Left ventricle myocardium inferior (tissue), 1 donor: ENCODE measurements at places on chromosomes 6 and 20. TPM values are rescaled to one million over a fixed set of nuclear protein-coding genes. Genes with fewer than 3 reads are reported as not detected.
A peak's percentile ranks its signal among the peaks of the same experiment; 100 is the strongest.

DNA sequence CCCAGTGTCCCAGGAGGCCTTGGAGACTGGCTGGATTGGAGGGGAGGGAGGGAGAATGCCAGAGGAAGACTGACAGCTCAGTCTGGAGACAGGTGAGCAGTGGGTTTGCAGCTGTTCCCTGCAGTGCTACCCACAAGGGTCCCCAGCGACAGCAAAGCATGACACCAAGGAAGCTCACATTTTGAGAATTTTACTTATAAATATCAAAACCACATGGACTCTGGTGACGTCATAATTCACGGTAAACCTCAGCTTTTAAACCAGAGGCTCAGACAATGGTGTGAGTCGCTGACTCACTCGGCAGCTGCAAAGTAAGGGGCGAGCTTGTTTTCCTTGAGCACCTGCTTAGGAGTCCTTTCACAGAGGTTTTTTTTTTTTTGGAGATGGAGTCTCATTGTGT is 65.2 kb downstream of the THBS2 start:
- H3K27me3 ChIP-seq, result peaks cover 6% of the 10 kb centered on the region
- no peak overlapping the region for H3K27ac ChIP-seq
- H3K4me1 ChIP-seq, result peaks cover 7% of the 10 kb centered on the region
- no peaks in the 10 kb centered on the region for H3K36me3 ChIP-seq
- H3K4me3 ChIP-seq, result no peak overlapping the region

DNA sequence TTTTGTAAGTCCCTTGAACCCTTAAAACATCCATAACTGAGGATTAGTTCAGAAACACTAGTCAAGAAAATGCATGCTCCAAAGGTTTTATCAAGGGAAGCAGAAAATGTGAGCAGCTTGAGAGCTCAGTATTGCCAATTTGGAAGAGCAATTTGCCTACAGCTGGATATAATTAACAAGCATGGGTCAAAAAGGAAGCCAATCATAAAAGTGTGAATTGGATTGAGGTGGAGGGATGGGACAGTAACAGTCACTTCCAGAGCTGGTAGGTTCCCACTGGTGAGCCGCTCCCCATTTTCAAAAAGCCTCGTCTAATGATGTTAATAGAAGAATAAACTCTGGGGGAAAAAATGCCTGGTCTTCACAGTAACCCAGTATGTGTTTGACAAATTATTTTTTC is 5.0 kb upstream of the PTPRK start:
- no peaks in the 10 kb centered on the region for H3K36me3 ChIP-seq
- no peak for DNase-seq
- peaks cover 15% of the 10 kb centered on the region for H3K4me1 ChIP-seq
- no peak overlapping the region for H3K27ac ChIP-seq
- H3K4me3 ChIP-seq, result no peak overlapping the region

DNA sequence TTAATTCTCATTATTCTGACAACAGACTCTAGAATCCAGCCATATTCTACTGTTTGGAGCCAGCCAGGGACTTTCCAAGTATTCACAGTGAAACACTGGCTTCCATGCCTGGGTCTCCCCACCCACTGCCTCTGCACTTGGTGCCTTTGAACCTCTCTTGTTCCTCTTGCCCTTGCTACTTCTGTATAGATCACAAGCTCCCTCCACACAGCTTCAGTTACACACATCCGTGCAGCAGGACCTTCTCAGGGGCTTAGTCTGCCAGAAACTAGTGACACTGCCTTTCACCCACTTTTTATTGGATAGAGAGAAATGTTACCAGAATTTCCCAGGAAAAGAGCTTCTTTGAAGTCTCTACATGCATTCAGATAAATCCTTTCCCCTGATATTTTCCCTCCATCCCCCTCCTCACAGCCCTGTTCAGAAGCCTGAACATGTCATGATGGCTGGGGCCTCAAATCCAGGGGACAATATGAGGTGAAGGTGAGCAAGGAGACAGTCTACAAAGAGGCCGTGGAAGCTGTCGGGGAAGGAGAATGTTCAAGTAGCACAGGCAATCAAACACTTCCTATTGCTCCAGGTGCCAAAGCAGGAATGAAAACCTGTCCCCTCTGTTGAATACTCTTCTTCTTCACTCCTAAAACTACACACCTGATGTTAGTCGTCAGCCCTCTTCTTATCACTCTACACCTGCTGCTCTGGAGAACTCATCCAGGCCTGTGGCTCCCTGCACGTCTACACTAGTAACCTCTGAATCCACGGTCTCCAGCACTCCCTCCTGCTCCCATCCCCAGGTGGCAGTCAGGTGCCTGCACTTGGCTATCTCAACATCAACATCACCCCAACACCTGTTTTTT is 20.2 kb upstream of the HLA-DOA start:
- peak overlapping the region; percentile 68 for H3K27ac ChIP-seq
- no peak for DNase-seq
- H3K27me3 ChIP-seq, result peaks cover 4% of the 10 kb centered on the region
- no peak overlapping the region for H3K4me3 ChIP-seq

DNA sequence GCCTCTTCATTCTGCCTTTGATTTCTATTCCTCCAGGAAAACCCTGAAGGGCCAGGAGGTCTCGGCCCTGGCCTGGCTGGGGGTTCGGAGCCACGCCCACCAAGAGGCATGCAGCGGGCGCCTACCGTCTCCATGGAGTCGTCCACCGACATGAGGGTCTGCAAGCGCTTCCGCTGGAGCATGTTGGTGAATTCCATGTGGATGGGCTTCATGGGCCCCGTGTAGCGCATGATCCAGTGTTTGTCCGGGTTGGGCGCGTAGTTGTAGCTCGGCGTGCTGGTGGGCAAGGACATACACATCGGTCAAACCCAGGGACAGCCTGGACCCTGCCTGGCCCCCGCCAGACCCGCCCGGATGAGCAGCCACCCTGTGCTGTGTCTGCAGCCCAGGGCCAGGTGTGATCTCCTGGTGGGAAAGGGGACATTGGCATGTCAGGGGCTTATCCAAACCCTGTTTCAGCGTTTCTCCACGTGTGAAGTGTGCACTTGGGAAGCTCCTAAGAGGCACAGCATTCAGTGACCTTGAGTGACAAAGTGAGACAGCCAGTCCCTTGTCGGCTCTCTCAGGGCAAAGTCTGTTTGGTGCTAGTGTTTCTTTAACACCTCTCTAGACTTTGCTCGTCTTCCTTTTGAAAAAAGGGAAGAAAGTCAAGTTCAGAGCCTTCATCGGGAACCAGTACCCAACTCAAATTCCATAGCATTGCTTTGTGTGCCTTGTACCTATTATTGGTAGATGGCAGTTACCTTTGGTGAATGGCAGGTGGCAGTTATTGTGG is 100.8 kb downstream of the SULF2 start:
- no peak overlapping the region for H3K4me3 ChIP-seq
- H3K27me3 ChIP-seq, result no peaks in the 10 kb centered on the region
- DNase-seq, result no peak
- H3K27ac ChIP-seq, result no peak overlapping the region
- H3K36me3 ChIP-seq, result peaks cover 10% of the 10 kb centered on the region

DNA sequence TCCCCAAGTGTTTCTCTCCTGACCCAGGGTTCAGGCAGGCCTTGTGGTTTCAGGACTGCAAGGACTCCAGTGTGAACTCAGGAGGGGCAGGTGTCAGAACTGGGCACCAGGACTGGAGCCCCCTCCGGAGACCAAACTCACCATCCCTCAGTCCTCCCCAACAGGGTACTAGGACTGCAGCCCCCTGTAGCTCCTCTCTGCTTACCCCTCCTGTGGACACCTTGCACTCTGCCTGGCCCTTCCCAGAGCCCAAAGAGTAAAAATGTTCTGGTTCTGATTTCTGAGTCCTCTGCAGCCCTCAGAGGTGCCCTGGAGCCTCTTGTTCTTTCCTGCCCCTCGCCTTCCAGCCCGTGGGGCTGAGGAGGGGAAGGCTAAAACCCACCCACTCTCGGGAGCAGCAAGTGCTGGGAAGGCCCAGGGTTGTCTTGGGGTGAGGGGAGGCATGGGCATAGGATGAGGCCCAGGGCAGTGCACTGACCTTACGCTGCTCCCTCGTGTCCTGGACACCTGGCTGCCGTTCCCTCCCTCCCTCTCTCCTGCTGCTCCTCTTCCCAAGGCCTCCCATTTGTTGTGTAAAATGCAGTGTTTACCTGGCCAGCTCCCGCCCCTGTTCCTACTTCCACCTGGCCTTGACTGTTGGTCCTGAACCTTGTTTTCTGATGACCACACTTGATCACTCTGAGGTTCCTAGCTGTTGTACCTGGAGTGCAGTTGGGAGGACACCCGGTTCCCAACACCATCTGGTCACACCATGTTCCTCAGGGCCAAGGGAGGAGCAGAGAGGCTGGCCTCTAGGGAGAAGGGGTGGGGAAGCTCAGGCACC is 9.9 kb downstream of the CNPY3 start:
- no peak overlapping the region for H3K27ac ChIP-seq
- peaks cover 9% of the 10 kb centered on the region for H3K4me1 ChIP-seq
- no peak overlapping the region for H3K4me3 ChIP-seq
- peaks cover 51% of the 10 kb centered on the region for H3K36me3 ChIP-seq
- no peaks in the 10 kb centered on the region for H3K27me3 ChIP-seq

DNA sequence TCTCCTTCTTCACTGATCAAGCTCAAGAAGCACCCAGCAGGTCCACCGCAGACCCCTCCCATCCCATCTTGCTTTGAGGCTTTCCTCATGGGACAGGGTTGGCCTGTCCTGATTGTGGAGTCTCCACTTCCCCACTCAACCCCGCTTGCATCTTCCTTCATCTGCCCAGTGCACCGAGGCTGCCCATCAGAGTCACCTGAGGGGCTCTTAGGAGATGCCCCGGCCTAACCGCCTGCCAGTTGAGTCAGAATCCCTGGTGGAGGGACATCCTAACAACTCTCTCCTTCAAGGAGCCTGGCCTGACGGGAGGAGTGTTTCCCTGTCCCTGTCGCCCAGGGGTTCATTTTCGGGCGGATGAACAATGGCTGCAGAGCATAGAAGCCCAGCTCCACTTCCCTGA is 46.1 kb downstream of the RBM38 start:
- H3K27ac ChIP-seq, result peak overlapping the region; percentile 64
- no peaks in the 10 kb centered on the region for H3K27me3 ChIP-seq
- peaks cover 87% of the 10 kb centered on the region for H3K4me1 ChIP-seq
- no peak overlapping the region for H3K4me3 ChIP-seq
- no peaks in the 10 kb centered on the region for H3K36me3 ChIP-seq
- no peak for DNase-seq

- no peak overlapping the region for H3K27ac ChIP-seq
- H3K4me3 ChIP-seq, result no peak overlapping the region
- peaks cover 6% of the 10 kb centered on the region for H3K36me3 ChIP-seq
- DNase-seq, result no peak
These were observed 41.1 kb downstream of the FOXP4 start for GRCh38 chr6:41587131-41587879.

DNA sequence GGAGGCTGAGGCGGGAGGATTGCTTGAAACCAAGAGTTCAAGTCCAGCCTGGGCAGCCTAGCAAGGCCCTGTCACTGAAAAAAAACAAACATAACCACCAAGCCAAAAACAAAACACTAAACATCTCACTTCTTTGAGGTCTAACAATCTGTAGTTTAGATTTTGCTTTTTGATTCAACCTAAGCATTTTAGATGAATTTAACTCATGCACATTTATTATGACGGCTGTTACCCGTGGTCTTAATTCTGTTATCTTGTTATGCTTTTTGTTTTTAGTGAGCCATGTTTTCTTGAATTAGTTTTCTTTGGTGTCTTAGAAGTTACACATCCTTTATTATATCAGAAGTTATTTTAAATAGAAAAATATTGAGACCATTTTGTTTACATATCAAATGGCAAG is 13.8 kb upstream of the GTSF1L start:
- H3K27ac ChIP-seq, result no peak overlapping the region
- no peaks in the 10 kb centered on the region for H3K36me3 ChIP-seq
- no peaks in the 10 kb centered on the region for H3K4me1 ChIP-seq
- peaks cover 64% of the 10 kb centered on the region for H3K27me3 ChIP-seq
- H3K4me3 ChIP-seq, result no peak overlapping the region

GRCh38 chr6:14728396-14729024 is 517.4 kb upstream of the JARID2 start:
- no peaks in the 10 kb centered on the region for H3K27me3 ChIP-seq
- H3K4me3 ChIP-seq, result no peak overlapping the region
- peak; percentile 24 for DNase-seq

- no peak for DNase-seq
- no peaks in the 10 kb centered on the region for H3K36me3 ChIP-seq
- H3K4me1 ChIP-seq, result peaks cover 38% of the 10 kb centered on the region
- no peak overlapping the region for H3K4me3 ChIP-seq
These were observed 102.6 kb upstream of the HDGFL1 start for GRCh38 chr6:22466665-22467245.

The TRIM27 gene
- 17.8 TPM for total RNA-seq

The HLA-DMB gene
- total RNA-seq, result 9.1 TPM

The COL21A1 gene
- total RNA-seq, result 54.3 TPM

The C6orf58 gene
- not detected for total RNA-seq

The MLN gene
- not detected for total RNA-seq
